Astrocyte (in vitro differentiated cells and primary cell): ENCODE measurements at places on chromosomes 7 and 10.

DNA sequence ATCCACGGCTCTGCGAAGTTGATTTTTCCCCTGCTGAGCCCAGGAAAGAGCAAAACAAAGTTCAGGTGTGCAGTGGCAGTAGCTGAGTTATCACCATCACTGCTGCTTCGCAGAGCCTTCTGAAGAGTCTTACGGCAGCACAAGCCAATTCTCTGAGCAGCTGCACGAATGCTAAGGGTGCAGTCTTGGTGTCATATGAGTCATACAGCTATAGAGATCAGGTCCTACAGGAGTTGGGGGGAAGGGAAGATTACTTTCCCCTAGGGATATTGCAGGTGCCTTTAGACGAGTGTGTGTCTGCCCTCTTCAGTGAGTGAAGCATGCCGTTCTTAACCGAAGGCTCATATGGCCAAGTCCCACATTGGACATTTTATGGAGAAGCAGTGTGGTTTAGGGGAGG lies 227.8 kb downstream of the CELF2 start:
- peak; percentile 5 for DNase-seq

- DNase-seq = no peak
These were observed 51.8 kb upstream of the FAM3C start for GRCh38 chr7:121447911-121448300.

DNA sequence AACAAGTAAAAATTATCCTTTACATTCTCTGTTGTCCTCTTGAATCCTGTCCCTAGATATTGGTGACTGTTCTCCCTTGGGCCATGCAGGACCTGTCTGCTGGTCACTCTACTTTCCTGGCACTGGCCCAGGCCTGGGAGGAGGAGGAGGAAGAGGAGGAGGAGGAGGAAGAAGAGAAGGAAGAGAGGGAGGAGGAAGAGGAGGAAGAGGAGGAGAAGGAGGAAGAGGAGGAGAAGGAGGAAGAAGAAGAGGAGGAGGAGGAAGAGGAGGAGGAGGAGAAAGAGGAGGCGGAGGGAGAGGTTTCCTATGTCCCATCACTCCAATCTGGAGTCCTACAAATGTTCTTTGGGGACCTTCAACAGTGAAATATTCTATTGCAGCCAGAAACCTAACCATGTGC lies 97.3 kb upstream of the NAMPT start:
- no peak for DNase-seq

DNA sequence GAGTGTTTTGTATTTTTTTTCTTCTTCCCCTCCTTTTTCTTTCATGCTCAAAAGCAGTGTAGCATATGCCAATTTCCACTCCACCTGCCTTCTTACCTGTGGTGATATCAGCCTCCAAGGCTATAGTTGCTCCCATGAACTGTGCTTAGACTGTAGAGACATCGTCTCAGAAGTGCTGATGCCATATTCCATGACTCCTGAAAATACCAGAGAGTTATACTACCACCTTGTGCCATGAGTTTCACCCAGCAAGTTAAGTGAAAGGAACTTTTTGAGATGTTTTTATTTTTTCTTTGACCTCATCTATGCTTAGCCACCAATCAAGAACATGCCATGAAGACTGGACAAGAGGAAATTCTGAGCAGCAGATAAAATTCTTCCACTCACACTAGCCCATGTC lies 142.8 kb upstream of the SEMA3E start:
- DNase-seq = no peak

DNA sequence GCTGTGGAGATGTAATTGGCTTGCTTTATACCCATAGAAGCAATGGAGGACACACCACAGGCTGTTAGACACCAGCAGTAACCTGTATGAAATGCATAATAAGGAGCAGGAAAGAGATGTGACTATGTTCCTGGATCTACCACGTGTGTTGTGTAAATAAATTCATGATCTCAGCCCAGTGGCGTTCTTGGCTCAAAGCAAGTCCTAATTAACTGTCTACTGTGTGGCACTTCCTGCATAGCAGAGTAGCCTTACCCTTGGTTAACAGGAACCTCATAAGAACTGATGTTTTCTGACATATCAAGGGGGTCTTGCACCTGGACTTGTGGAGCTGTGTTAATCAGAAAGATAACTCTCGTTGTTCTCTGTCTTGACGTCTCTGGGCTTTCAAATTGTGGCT lies 25.7 kb upstream of the FAM180A start:
- peak; percentile 86 for DNase-seq

DNA sequence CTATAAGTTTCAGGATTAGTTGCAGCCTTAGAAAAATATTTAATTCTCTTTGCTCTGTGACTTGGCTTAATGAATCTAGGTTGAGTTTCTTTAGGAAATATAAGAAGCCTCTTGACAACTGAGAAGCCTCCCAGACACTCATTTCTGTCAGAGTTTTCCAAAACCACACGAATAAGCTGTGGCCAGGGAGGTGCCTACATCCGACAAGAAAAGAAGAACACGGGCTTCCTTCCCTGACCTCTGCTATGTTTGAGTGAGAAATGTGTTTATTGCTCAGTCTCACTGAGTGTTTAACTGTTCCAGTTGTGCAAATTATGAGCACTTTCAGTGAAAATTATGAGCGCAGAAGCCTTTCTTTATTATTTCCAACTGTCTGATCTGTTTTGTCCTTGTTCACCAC lies 105.0 kb downstream of the TRIL start:
- DNase-seq = no peak

DNA sequence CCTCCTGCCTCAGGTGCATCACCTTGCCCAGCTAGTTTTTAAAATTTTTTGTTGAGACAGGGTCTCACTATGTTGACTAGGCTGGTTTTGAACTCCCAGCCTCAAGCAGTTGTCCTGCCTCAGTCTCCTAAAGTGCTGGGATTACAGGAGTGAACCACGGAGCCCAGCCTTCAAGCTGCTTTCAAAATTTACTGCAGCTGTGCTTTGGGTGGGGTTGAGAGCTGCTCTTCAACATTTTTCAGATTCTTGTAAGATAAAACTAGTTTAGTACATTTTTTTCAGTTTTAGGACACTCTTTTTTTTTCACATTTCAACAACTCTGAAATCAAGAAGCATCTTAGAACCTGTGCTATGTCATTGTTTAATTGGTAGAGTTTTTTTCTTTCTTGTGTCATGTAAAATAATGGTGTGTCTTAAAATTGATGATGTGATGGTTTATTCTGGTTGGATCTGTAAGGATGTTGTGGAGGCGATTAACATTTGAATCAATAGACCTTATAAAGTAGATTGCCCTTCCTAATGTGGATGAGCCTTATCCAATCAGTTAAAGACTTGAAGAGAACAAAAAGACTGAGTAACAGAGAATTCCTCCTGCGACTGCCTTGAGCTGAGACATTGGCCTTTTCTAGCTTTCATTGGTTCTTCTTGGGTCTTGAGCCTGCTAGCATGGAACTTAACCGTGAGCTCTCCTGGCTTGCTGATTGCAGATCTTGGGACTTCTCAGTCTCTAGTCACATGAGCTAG lies 13.5 kb downstream of the PLEKHA8 start:
- DNase-seq = no peak

DNA sequence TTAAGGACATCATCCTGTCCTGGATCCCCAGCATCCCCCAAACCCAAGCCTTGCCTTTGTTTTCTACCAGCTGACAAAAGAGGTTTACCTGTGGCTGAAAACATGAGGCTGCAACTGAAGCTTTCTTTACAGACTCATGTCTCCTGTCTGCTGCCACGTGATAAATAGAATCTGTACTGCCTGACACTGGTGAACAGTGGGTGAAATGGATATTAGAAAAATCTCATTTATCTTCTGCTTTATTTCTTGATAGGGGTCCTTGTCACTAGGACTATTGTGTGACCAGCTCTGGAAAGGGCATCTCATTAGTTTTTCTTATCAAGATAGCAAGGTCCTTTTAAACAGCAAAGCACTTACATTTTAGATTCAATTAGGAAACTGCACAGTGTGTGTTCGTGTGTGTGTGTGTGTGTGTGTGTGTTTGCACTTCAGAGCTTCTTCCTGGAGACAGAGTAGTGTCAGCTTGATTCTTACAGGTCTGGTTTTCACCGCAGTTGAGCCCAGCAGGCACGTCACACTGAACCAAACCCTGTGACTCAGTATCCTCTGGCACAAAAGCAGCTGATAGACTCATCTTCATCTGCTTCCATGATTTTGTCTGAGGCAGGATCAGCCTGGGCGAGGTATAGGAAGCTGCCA lies 373.5 kb upstream of the CELF2 start:
- DNase-seq = peak; percentile 32

DNA sequence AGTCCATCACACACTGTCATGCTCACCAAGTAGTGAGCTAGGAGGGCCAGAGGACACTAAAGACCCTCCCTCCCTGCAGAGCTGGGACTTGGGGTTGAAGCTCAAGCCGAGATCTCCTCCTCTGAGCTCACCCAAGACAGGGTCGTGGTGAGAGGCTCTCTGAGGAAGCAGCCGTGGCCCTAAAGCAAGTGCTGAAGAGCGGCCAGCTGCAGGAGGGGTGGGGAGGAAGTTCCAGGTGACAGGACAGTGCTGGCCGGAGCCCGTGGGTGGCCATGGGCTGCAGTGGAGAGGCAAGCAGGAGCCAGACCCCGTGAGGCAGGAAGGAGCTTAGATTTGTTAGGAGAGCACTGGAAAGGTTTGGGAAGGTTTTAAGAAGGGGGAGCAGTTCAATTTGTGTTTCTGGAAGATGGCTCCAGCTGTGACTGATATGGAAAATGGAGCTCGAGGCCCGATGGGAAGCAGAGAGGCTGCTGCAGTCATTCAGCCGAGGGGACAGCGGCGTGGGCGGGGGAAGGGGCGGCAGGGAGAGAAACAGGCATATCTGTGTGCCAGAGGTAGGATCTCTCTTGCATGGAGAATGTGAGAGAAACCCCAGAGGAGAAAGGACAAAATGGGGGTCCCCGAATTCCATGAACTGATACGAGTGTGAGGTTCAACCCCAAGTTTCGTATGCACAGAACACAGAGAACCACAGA lies 26.9 kb upstream of the DNAAF5 start:
- no peak for DNase-seq

DNA sequence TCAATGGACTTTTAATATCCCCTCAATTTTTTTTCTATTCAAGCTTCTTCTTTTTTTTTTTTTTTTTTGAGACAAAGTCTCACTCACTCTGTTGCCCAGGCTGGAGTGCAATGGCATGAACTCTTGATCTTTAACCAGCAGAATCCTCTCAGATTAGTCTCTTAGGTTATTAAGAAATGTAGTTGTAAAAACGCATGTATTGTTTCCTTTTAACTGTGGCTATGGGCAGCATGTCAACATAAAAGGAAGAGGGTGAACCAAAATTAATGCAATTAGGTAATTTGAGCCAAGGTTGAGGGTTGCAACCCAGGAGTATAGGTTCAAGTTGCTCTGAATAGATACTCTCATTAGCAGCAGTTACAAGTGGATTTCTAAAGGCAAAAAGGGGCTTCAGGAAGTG lies 4.3 kb upstream of the GSTO1 start:
- no peak for DNase-seq

DNA sequence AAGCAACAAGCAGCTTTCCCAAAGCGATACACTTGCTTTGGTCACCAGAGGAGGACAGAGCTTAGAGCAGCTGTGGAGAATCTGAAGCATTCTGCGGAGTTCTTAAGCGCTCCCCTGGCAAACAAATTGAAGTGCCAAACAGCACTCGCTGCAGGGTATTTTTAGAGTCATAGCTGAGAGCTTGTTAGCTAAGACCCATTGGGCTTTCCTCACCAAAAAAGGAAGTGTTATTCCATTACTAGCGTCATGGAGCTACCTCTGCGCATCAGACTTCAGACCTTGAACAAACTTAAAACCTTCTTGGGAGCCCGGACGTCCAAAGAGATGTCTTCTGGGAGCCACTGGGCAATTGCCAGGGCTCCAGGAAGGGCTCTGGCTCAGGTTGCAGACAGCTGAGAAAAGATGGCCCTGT lies 23.2 kb upstream of the BMPR1A start:
- no peak for DNase-seq

GRCh38 chr10:79948976-79949722 lies at the start of gene SFTPD:
Gene SFTPD, minus strand, starts transcription at chr10:79949105. Its CDS starts 2,446 bp downstream, at chr10:79946659.
- no peak for DNase-seq

- no peak for DNase-seq
These were observed 39.4 kb upstream of the RET start for GRCh38 chr10:43037440-43037839.

- DNase-seq = no peak
These were observed 12.3 kb downstream of the ESYT2 start for GRCh38 chr7:158816995-158817394.

- no peak for DNase-seq
These were observed 329.1 kb downstream of the MAGI2 start for GRCh38 chr7:79124331-79124730.
